Stimulated activated CD4-positive, alpha-beta T cell treated with anti-CD3 and anti-CD28 coated beads, Interleukin-2, amount 100 ng/mL, for 4 hours (primary cell): ENCODE measurements at places on chromosomes 5 and 9.
A peak's percentile ranks its signal among the peaks of the same experiment; 100 is the strongest.

DNA sequence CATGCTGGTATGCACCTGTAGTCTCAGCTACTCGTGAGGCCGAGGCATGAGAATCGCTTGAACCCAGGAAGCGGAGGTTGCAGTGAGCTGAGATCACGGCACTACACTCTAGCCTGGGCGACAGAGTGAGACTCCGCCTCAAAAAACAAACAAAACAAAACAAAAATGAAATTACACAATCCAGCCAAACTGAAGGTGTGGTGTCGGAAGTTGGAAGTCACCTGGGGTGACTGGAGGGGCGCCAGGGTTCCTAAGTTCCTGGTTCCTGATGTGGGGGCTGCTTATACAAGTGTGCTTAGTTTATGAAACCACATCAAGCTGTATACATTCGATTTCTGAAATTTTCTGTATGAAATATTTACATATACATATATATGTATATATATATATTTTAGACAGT lies 3.7 kb upstream of the DOLPP1 start:
- DNase-seq, result no peak

DNA sequence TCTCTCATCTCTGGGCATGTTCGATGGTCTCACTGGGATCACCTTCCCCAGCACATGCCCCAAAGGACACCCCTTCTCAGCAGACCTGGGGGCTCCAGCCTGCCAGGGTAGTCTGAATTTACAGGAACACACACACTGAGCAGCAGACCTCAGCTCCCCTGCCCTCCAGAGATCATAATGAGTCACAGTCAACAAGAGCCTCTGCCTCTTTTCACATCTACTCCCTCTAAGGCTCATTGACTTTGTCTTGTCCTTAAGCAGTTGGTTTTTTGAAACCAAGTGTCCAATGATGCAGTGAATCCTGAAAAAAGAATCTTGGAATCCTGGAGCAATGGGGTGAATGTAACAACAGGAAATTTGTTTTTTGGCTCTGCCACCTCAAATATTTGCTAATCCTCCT lies 20.8 kb downstream of the GABBR2 start:
- DNase-seq, result no peak

- no peak for DNase-seq
Measured at GRCh38 chr5:108472237-108472636, 90.3 kb upstream of the FBXL17 start.

- no peak for DNase-seq
Measured at GRCh38 chr5:40405230-40405629, 274.5 kb upstream of the PTGER4 start.

- DNase-seq, result peak; percentile 55
Measured at GRCh38 chr5:177309351-177310191, 2.1 kb downstream of the MXD3 start.

- DNase-seq, result no peak
Measured at GRCh38 chr9:81461196-81461595, 228.2 kb downstream of the TLE1 start.

DNA sequence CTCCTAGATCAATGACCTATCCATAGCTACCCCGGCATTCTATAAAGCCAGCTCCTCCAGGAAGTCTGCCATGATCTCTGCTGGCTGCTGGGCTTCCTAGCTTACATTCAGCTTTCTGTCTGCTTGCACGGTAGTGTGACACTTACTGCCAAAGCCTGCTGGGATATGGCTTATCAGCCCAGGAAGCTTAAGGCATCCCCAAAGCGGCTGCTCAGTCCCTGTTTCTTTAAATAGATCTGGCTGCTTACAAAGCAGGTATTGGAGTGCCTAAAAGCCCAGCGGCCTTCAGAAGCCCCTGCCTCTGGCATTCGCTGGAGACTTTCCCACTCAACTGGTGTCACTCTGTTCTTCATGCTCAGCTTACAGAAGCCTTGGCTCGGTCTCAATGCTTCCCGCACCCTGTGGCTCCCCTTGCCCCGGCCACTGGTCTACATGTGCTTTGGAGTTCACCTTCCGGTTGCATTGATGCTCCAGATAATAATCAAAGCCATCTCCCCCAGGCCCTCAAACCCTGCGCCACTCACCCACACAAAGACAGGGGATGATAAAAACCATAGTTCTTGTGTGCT lies 31.3 kb upstream of the STRBP start:
- no peak for DNase-seq

- DNase-seq, result no peak
Measured at GRCh38 chr5:78747705-78748359, 99.3 kb upstream of the LHFPL2 start.

DNA sequence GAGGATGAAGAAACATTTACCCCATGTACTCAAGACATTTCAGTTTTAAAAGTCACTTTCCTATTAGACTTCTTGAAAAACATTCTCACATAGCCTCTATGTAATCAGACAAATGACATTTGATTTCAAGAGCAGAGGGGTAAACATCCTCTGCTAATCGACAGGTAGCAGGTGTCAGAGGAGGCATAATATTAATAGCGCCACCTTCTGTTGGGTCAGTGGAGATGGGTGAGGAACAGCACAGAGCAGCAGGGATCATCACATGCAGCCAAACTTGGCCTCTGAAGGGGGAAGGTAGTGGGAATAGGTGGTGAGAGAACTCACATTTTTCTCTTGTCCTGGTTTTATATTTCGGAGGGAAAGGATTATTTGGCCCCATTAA lies 3.3 kb upstream of the LSM11 start:
- no peak for DNase-seq

- DNase-seq, result no peak
Measured at GRCh38 chr9:96871176-96871575, 16.9 kb upstream of the ZNF782 start.

DNA sequence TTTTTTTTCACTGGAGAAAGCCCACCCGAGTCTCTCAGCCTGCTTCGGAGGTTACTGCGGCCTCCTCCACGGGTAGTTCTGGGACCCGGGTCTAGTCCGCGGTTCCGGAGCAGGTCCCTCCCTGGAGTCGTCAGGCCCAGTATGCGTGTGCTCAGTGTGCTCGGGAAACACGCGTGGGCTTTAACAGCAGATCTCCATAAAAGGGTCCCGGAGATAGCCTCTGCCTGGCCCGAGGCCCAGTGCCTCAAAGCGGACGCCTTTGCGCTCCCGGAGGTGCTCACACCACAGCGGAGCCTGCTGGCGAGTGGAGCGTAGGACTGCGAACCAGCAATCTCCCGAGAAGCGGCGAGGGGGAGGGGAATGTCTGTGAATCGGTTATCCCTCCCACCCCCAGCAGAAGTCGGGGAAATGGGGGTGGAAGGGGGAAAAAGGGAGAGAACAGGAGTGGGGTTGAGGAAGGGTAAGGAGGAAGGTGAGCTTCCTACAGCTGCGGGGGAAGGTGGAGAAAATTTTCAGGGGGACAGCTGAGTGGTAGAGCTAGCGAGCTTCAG lies 28.7 kb downstream of the CDKN2A start:
- no peak for DNase-seq

GRCh38 chr9:90894986-90895687 lies 93.5 kb downstream of the SYK start:
- DNase-seq, result no peak

DNA sequence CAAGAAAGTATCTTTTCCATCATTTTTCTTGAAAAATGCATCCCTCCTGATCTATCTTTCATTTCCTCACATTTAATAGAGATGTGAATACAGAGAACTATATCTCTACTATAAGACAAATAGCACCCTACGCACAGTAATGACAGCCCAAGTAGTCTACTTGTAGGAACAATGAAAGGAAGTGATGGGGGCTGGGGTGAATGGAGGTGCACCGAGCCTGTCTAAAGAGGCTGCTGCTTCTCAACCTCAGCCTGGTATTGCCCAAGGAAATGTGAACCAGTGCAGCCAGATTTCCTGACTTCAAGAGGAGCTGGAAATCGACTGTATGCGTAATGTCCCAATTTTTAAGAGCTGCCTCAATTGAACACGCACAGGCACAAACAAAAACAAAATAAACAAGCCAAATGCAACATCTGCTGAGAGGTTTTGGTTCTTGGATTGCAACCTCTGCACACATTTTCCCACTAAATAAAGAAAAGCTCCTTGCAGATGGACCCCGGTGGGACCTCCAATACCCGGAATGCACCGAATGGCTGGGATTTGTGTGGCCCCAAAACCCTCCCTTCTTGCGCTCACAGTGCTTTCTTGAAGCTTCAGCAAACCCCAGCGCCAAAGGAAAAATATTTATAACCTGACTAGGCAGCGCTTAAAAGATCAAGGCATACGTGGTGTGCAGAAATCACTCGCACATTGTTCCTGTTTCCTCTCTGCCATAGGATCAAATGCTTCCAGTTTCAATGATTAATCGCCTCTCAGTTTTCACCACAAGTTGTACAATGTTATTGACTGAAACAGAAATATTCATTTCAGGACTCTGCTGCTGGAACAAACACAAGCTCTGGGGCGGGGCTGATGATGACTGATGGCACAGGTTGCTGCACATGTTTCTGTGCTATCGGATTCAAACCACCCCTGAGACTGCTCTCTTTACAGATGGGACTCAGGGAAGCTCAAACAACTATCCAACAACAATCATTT lies 68.3 kb downstream of the KCNIP1 start:
- no peak for DNase-seq

- no peak for DNase-seq
Measured at GRCh38 chr5:173025651-173026050, 30.5 kb upstream of the CREBRF start.

DNA sequence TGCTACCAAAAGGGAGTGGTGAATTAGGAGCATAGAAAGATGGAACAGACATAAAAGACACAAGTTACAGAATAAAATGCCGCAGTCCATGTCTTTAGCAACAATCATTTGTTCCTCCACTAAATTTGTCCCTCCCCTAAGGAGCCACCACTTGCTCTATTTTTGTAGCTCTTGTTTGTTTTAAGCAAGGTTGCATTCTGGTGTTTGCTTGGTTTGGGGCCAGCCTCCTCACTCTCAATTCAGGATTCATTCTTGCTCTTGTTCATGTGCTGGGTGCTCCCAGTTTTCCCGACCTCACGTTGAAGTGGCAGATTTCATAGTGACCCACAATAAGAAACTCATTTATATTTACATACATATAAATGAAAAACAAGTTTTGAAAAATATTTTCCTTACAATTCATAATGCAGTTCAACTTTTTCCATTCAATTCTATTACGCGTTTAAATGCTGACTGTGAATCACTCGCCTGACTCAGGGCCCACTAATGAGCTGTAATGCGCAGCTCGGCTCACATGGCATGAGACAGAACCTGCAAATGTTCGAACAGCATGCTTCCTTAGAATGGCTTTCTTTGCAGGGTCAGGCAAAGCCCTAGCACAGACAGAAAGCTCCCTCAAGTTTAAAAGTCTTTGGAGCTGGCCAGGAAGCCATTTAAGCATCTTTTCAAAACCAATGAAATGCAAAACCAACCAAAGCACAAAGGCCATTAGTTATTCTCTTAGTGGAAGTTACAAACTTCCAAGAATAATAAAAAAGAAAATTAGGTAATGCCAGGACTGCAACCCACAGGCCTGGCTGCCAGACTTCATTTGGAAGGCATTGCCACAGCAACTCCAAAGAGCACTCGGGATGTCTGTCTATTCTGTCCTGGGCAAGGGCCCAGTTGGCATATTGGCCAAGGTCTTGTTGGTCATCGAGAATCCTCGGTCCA lies 41.7 kb downstream of the RETREG1 start:
- DNase-seq, result no peak

GRCh38 chr9:114860187-114860586 lies 54.3 kb upstream of the TNFSF15 start:
- no peak for DNase-seq

DNA sequence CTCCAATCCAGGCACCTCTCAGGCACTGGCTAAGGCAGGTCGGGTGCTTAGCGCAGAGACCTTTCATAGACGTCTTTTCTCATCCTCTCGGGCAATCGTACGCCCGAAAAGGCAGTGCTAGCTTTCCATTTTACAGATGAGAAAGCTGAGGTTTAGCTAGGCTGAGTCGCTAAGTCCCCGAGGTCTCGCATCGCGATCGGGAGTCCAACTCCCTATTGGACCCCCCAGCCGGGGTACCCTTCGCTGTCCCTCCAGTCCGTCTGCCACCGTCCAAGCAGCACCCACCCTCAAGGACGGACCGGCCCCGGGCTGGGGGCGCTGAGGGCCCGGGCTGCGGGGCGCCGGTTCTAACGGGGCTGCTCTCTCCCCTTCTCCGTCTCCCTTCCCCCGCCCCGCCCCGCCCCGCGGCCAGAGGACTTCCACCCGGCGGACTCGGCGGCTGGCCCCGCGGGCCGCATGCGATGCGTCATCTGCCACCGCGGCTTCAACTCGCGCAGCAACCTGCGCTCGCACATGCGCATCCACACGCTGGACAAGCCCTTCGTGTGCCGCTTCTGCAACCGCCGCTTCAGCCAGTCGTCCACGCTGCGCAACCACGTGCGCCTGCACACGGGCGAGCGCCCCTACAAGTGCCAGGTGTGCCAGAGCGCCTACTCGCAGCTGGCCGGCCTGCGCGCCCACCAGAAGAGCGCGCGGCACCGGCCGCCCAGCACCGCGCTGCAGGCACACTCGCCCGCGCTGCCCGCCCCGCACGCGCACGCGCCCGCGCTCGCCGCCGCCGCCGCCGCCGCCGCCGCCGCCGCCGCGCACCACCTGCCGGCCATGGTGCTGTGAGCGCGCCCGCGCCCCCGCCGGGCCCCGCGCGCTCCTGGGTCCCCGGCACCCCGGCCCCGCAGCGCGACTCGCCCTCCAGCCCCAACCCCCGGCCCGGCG lies 12.5 kb upstream of the EXOSC2 start:
- DNase-seq, result peak; percentile 49

DNA sequence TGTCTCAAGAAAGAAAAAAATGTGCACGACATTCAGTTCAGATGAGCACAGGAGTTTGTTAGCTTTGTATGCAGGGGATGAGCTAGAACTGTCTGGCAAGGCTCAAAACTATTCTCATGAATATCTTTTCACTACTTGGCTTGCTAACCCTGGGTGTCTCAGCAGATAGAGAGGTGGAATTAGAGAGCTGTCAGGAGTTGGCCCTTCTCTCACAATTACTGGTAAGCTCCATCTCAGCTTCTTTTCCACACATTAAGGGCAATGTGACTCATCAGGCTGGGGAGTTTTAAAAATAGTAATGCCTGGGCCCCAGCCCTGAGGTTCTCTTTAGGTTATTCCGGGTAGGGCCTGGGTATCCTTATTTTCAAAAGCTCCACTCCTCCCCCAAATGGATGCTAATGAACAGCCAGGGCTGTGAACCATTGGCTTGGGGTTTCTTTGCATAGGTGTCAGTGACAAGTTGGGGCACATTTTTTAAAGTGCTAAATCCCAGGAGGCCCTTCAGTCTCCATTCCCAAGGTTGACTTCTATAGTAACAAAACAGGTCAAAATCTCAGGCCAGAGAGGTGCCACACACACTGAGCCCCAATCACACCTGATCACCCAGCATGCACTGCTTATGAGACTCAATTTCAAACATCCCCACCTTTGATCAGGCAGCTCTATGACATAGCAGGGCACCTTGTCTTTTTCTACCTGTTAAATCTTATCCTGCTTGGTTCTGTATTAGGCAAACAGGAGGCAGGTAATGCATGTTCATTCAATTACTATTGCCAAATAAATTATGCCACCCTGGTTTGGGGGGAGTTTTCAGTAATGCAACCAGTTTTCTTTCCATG lies 239.7 kb upstream of the DAP start:
- no peak for DNase-seq
